ENCODE measurements at places on chromosomes 4 and X.

DNA sequence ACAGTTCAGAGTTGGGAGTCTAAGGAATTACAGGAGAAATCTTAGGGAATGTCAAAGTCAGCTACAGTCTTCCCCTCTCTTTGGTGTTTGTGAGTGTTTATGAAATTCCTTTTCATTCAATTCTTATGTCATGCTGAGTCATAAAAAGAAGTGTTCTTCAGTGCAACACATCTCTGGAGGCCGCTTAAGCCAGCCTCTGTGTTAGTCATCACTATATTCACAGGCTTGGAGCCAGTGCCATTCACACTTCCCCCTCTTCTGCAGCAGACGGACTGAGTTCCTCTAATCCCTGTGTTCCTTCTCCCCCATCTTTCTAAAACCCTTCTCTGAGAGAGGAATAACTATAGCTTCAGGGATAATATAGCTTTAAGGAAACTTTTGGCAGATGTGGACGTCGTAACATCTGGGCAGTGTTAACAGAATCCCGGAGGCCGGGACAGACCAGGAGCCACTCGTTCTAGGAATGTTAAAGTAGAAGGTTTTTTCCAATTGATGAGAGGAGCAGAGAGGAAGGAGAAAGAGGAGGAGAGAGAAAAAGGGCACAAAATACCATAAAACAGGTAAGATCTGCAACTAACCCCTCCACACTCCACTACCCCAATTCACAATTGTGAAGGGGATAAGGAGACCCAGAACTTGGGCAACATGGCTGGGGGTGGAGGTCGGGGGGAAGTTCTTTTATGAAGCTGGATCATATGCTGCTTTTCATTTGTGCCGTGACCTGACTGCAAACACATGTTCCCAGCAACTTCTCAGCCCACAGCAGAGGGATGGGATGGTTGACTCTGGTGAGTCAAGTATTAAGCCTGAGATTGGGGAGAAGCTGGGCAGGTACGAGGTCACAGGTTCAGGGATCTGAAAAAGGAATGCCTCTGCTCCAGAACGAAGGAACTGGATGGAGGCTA, at the start of gene SRPX2:
TSS of gene SRPX2 (plus strand) at position 244 of the 905 bp plus-strand sequence. CDS start 2,124 bp downstream, outside the sequence.
- no peak for DNase-seq

DNA sequence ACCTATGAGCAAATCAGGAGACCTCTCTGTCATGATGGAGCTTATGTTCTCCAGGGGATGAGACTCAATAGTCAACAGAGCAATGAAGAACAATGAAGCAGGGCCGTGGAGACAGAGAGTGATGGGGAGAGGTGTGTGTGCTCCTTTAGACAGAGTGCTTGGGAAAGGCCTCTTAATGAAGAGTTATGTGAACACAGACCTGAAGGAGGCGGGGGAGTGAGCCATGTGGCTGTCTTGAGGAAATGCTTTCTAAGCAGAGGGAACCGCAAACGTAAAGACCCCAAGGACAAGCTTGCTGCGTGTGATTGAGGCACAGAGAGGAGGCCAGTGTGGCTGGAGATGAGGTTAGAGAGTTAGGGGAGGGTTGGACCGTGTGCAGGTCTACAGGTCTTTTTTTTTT, 53.1 kb downstream of the CHRNA9 start:
- no peak for DNase-seq

DNA sequence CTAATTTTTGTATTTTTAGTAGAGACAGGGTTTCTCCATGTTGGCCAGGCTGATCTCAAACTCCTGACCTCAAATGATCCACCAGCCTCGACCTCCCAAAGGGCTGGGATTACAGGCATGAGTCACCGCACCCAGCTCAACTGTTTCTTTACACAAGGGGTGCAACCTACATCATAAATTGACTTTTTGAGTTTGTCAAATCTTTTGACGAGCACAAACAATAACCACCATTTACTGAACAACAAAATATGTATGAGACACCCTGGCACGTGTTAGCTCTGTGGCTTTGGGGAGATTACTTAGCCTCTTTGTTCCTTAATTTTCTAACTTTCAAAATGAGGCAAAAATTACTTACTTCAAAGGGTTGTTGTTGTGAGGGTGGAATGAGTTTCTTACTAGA, 23.5 kb upstream of the SLC34A2 start:
- DNase-seq: no peak

DNA sequence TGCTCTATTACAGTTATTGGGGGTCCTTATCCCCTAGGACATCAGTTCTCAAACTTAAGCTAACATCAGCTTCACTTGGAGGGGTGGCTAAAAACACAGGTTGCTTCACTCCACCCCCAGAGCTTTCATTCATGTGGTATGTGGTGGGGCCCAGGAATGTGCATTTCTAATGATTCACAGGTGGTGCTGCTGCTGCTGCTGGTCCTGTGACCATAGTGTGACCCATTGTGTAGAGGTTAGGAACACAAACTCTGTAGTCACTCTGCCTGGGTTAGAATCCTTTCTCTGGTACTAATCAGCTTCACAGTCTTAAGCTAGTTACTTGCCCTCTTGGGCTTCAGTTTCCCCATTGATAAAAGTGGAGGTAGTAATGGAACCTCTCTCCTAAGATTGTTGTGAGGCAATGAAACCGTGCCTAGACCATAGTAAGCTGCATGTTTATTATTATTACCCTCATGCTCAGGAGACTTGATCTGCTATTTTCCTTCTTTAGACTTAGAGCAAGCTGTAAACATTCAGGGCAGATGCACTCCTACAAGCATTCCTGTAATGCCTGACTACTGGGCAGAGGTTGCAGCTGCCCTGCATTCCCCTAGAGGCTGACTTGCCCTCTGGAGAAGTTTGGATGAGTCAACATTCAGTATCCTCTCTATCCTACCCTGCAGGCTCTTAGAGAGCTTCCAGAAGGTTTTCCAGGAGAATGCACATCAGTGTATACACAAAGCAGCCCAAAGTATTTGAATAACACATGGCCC, 94.1 kb upstream of the ACSL4 start:
- DNase-seq: no peak

DNA sequence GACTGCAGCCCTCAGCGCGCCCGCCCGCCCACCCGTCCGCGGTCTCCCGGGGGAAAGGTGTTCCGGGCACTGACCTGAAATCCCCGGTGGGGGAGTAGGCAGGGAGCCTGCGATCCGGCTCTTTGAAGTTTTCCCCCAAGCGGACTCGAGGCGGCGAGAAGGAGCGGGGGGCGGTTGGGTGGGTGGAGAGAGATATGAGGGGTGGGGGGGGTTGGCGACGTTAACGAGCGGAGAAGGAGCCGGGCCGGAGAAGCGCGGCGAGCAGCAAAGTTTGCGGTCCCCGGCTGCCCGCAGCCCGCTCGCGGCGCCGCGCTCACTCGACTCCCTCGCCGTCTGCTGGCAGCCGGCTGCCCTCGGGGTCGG, 636 bp downstream of the BCOR start:
- no peak for DNase-seq

DNA sequence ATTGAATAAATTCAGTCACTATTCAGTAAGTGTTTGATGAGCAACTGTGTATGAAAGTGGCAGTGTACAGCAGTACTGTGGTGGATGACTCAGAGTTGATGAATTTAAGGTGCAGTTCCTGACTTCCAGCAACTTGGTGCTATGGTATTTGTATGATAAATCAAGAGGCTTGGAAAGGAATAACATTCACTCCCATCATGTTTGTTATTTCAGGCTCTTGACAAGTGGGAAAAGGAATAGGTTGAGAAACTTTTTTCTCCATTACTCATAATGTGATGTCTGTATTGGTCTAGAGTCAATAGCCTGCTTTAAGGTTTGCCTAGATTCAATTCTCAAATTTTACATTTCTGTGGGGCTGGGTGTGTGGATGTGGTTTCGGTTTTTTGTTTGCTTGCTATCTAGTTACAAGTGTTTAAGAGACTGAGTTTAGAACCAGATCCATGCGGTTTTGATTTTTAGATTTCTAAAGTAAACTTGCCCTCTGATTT, 35.1 kb upstream of the CYP2U1 start:
- no peak for DNase-seq

- no peak for DNase-seq
These were observed 4.0 kb downstream of the TXK start for GRCh38 chr4:48130100-48130499.

GRCh38 chr4:156751486-156751885, 220.1 kb downstream of the PDGFC start:
- no peak for DNase-seq

DNA sequence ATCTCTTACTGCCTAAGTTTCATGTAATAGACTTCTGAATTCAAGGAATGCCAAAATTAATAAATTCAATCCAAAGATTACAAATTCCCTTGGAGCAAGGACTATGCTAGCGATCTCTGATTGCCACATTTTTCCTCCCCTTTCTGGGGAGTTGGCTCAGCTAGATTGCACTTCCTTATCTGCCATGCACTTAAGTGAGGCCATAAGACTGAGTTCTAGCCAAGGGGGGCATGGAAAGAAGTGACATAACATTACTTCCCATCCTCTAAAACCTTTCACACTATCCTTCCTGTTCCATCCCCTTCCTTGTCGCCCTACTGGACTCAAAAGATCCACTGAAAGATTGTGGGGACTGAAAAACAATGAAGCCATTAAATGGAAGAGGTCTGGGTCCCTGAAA, 53.8 kb upstream of the TXK start:
- DNase-seq: no peak

DNA sequence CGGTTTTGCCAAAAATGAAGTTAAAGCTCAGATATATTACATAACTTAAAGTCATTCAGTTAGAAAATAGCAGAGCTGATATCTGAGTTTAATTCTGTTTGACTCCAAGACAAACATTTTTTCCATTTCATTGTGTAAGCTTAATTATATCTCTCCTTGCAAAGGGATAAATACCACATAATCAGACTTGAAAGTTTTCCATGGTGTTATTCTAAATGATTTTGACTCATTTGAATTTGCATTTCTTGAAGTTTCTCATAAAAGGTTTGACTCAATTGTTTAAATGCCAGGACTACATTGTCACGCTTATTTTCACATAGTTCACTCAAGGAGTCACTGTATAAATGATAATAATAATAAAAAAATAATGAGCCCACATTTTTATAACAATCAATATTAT, 39.4 kb upstream of the DDX60 start:
- DNase-seq: no peak

DNA sequence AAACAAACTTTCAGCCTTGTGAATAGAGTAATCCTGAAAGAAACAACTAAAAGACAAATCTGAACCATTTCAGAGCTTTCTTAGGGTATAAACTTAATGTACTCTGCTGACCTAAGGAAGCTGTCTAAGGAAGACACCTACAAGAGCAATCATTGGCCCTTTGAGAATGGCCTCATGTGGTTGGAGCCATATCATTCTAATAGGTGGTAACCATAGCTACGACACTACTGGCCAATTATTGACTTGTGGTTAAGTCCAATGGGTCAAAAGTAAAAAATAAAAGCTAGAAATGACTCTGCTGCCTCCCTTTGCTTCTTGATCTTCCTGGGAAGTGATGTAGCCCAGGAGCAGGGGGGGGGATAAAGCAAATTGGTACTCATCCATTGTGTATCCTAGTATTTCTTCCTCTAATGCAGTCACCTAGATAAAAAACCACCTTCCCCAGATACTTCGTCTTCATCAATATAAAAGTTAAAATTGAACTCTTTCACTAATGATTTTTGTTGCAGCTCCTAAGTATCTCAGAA, 547.0 kb downstream of the ARAP2 start:
- no peak for DNase-seq

DNA sequence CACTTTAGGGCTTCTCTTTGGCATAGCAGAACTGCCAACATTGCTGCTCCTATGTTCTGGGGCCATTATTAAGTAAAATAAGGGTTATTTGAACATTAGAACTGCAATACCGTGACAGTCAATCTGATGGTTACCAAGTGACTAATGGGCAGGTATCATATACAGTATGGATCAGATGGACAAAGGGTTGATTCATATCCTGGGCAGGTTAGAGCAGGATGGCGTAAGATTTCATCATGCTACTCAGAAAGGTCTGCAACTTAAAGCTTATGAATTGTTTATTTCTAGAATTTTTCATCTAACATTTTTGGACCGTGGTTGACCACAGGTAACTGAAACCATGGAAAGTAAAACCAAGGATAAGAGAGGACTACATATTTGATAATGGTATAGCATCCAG, 40.9 kb downstream of the BRCC3 start:
- no peak for DNase-seq

DNA sequence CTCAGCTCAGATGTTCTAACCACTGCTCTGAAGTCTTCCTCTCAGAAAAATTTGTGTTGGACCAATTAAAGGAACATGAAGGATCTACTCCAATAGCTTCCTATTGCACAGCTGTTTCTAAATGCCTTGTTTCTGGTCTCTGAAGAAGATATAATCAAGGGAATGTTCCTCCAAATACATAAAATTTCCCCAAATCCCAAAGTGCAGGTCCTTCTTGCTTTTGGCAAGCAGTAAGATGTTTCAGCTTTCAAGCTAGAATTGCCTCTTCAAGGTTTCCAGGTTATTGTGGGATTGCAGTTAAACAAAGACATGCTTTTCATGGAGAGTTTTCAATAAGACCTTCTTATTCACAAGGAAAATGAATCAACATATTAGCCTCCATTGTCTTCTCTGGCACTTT, 574.5 kb upstream of the SLIT2 start:
- DNase-seq: no peak

- no peak for DNase-seq
These were observed 498.4 kb downstream of the PDGFC start for GRCh38 chr4:156473151-156473550.

GRCh38 chr4:108068442-108068841, 78.8 kb downstream of the HADH start:
- DNase-seq: no peak

DNA sequence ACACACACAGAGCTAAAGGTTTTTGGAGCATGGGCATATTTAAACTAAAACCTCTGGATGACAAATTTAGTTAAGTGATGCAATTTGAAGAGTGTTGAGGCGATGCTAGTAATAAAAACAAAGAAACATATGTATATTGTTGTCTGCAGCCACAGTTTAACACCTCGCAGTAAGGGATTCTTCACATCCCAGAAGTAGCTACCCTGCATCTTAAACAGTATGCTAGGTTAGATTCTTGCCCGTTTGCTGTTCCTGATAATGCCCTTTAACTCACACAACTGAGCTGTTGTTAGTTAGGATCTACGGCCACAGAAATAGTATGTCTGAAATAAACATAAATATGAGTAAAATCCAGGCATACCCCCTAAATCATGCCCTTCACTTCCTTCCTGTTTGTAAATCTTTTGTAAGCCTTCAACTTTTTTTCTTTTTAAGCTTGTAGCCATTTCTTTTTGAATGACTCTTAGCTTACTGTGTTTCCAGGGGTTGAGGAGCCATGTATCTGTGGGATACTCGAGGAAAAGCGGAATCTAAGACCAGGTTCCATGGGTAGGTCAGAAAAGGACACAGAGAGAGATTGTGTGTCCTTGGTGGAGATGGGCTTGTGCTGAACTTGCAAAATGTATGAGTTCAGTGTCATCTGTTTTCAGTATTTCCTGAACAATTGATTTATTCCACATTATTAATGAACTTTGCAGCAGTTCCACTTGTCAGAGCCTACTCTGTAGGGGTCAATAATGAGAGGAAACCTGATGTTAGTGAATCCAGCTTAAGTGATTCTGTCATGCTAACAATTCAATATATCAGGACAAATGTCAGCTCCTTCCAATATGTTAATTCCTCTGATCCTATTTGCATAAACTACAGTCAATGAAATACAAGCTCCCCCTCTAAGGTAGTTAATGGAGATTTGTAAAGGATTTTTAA, 349.6 kb downstream of the GPAT3 start:
- DNase-seq: no peak
